SW 1271 (cell line): ENCODE measurements at places on chromosomes 5 and 9.
A peak's percentile ranks its signal among the peaks of the same experiment; 100 is the strongest.

GRCh38 chr9:86183229-86184137, 76.0 kb downstream of the C9orf153 start:
- no peak for DNase-seq

- DNase-seq = no peak
Measured at GRCh38 chr9:89179895-89180734, 1.5 kb upstream of the SHC3 start.

- no peak for DNase-seq
Measured at GRCh38 chr5:320524-321229, 837 bp upstream of the AHRR start.

DNA sequence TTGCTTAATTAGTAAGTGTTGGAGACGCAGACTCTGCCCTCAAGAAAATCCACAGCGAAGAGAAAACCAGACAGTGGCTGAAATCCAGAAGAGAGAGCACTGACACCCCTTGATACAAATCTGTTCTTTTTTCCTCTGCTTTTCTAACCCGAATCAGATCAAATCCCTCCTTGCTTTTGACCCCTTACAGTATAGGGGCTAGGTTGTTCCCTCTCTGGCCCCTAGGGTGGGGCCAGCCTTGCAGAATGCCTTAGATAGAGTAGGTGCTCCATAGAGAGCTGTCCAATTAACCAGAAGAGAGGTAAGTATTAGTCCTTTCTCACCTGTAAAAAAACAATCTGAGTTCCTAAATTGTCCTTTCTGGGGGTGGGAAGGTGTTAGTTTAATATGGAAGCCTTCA, 10.1 kb downstream of the C1QTNF2 start:
- DNase-seq = no peak

- DNase-seq = no peak
Measured at GRCh38 chr9:116516456-116516855, 170.6 kb upstream of the TRIM32 start.

GRCh38 chr5:145826895-145827674, 8.1 kb downstream of the PRELID2 start:
- no peak for DNase-seq

- DNase-seq = no peak
Measured at GRCh38 chr9:117400171-117400570, 14.7 kb downstream of the ASTN2 start.

- DNase-seq = no peak
Measured at GRCh38 chr9:120158221-120158620, 421.7 kb downstream of the CDK5RAP2 start.

DNA sequence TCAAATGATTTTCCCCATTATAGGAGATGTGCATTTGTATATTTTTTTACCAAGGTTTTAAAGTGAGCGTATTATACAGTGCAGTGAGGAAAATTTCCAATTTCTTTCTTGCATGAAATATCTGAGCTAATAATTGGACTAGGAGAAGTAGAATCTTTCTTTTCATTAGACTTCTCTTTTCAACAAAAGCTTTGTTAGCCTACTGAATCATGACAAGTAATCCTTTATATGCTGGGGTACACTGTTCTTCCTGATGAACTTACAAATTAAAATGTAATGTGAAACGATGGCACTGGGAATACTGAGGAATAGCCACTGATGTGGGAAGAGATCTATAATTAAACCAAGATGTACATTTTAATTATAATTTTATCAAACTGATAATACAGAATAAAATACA, 829.6 kb downstream of the PTPRD start:
- no peak for DNase-seq

DNA sequence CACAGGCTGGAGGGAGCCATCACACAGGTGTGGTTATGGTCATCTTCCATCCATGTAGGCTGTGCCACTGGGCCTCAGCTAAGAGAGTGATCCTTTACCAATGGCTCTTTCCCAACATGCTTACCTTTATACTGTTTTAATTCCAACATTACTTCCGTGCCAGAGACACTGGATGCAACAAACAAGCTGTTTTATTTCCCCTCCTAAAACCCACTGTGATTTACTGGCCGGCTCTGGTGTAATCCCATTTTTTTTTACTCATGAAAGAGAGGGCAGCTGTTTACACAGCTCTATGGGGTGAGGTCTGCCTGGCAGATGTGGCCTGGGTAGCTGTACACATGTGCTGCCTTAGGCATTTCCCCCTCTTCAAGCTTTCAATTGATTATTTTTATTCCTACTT, 58.5 kb downstream of the MACROH2A1 start:
- DNase-seq = no peak

DNA sequence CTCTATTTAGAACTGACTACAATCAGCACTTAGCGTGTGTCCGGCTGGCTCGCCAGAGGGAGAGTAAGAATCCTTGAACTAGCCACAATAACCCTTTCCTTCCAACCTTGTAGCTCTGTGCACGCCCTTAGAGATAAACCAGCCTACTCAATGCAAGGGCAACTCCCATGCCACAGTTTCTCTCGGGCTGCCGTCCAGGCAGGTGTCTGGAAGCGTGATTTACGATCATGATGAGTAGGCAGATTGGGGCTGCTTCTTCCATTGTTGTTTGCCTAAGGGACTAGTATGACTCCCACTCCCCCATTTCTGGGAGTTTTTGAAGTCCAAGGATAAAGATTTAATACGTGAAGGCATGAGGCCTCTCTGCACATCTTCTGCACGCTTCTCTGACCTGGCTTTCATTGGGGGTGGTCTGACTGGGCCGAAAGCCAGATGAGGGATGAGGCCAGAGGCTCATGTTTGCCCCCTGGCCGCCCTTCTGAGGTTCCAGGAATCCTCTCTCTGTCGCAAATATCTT, 134.0 kb upstream of the MYO10 start:
- DNase-seq = no peak

DNA sequence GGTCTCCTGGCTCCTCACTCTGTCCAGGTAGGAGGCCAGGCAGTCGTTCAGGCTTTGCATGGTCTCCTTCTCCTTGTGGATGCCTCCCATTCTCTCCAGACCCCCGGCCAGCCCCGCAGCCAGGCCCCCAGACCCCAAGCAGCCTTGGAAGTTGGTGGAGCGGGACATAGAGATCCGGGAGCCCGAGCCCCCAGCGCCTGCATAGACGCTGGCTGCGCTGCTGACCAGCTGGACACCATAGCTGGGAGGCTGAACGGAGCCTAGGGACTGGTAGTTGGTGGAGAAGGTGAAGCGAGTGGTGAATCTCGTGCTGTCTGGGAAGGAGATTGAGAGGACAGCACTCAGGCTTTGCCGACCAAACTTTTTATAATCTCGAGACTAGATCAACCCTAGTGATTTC, 35.9 kb downstream of the FOXI1 start:
- DNase-seq = no peak

GRCh38 chr5:40307920-40308319, 371.8 kb upstream of the PTGER4 start:
- DNase-seq = no peak

DNA sequence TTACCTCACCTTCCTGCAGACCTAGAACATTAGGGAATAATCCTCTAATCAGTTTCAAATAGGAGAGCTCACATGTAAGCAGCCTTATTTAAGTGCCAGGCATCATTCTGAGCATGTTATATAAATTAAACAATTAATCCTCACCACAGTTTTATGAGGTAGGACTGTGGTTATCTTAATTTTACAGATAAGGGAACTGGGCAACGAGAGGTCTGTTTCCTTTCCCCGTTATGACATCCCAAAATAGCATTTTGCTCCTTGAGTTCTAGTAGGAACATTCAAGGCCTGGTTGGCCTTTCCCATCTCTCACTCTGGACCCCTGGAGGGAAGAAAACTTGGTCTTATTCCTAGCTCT, 19.1 kb upstream of the IFNB1 start:
- DNase-seq = no peak

DNA sequence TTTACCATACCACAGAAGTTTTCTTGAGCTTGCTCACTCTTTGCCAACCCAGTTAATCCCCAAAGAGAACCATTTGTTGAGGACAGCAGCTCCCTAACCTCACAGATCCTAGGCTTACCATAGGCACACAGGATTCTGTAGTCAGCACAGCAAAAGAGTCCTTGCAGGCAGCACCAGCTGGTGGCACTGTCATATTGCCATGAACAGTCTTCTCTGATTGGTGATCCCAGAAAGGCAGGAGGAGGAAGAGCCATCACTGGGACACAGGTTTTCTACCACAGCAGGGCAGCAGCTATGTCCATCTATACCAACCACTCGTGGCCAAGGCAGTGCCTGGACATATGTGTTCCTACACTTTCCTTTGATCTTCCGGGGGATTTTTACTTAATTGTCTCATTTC, 297.1 kb upstream of the CD180 start:
- DNase-seq = peak; percentile 24

DNA sequence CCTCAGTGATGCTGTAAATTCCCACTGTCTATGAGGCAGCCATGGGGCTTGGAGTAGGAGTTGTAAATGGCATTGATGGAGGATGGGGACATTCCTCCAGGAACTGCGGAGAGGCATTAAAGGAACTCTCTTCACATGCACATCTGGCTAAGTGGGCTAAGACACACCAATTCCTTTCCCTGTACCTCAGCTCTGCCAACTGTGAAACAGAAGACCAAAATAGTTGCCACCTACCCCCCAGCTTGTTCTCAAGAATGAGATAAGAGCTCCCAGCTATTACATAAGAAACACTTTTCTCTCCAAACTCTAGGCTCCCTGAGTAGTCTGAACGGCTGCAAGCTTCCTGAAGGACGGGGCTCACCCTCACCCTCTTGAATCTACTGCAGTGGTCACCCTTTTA, 144.6 kb upstream of the SLC30A5 start:
- DNase-seq = no peak

DNA sequence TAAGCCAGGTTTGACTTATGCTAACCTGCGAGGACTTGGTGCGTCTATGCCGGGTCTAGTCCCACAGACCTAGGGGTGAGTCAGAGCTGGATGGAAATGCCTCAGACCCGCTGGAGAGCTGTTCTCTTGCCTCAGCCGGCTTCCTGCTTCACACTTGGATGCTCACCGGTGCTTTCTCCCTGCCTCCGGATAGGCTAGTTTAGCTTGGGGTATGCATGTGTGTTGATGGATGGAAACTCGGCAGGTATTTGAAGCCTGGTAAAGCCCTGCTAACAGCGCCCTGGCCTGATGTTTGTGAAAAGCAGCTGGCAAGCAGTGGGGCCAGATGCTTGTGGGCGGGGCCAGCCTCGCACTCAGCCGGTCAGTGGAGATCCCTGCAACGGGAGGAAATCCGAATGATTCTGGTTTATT, 29.3 kb downstream of the PRRC2B start:
- DNase-seq = peak; percentile 30

- DNase-seq = no peak
Measured at GRCh38 chr5:55432549-55432948, 102.2 kb downstream of the PLPP1 start.

DNA sequence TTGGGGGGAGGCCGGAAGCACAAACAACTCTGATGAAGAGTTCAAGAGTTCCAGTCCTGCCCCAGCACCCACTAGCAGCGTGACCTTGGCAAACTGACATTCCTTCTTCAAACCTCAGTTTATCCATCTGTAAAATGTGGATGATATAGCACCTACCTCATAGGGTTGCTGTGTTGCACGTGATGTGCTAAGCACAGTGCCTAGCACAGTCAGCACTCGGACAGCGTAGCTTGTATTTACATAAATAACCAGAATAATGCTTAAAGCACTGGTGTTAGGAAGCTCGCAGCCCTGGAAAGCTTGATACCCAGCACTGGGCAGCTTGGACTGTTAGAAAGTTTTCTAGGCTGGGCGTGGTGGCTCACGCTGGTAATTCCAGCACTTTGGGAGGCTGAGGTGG, 5.1 kb downstream of the PKN3 start:
- DNase-seq = no peak

- DNase-seq = peak; percentile 15
Measured at GRCh38 chr5:1111241-1111726, 579 bp downstream of the SLC12A7 start.

- no peak for DNase-seq
Measured at GRCh38 chr5:76657683-76658311, 34.6 kb upstream of the F2RL2 start.
